ENCODE measurements at places on chromosomes 1 and 21. TPM values are rescaled to one million over a fixed set of nuclear protein-coding genes. Genes with fewer than 3 reads are reported as not detected.

Gene FGR
- total RNA-seq, result 0.07 TPM

Gene CHI3L1
- total RNA-seq, result not detected

Gene MMP23B
- 0.33 TPM for total RNA-seq

Gene PDE9A
- not detected for total RNA-seq

Gene PDZK1IP1
- total RNA-seq, result not detected

Gene LCE1F
- not detected for total RNA-seq

Gene HES2
- total RNA-seq, result 18.8 TPM

Gene WDR64
- total RNA-seq, result not detected

Gene OR2M3
- total RNA-seq, result not detected

Gene RGS8
- total RNA-seq, result not detected

Gene CYP4A22
- not detected for total RNA-seq

Gene FAM151A
- not detected for total RNA-seq

Gene UBL4B
- not detected for total RNA-seq

Gene DAB1
- total RNA-seq, result not detected

Gene AMPD1
- not detected for total RNA-seq

Gene S100A5
- not detected for total RNA-seq

Gene COL8A2
- total RNA-seq, result 3.7 TPM

Gene TMCO2
- not detected for total RNA-seq

Gene LAPTM5
- 4.0 TPM for total RNA-seq

Measured in pulmonary artery endothelial cell (primary cell).